Cardiac fibroblast (primary cell): ENCODE measurements at places on chromosomes 5 and 9.

GRCh38 chr9:99345942-99346341 lies 123.9 kb downstream of the SEC61B start:
- DNase-seq, result peak; percentile 53

DNA sequence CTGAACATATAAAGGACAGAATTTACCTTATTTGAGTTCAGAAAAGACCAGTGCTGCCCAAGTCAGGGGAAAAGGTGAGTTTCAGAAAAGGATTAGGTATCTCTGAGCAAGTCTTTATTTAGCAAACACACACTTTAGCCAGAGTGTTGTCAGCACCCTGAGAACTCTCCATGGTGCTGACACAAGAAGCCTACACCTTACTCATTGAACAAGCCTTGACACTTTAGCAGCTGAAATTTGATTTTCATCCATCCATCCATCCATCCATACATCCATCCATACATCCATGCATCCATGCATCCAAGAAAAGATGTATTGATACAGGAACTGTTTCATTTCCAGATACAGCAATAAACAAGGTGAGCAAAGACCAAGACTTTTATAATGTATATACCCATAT lies 311.2 kb downstream of the TRIM32 start:
- DNase-seq, result no peak

DNA sequence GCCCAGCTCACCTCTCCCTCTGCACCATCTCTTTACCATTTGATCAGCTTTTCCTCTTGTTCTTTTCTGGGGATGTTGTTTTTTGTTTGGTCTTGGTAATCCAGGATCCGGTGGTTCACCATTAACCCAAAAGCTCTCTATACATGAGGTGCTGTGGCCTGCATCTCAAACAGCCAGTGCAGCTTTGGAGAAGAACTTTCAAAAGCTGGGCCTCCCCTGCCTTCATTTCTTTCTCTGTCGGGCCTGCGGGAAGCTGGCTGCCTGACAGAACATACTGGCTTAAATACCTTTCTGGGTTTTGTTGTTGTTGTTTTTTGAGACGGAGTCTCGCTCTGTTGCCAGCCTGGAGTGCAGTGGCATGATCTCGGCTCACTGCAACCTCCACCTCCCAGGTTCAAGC lies 12.1 kb downstream of the PSAT1 start:
- DNase-seq, result no peak

GRCh38 chr5:138792195-138792790 lies 39.1 kb downstream of the CTNNA1 start:
- DNase-seq, result no peak

GRCh38 chr5:120463006-120463680 lies 957 bp upstream of the PRR16 start:
- no peak for DNase-seq
